ENCODE measurements at places on chromosomes 2 and 18.

GRCh38 chr2:223114170-223114569 is 62.2 kb downstream of the KCNE4 start:
- no peak for DNase-seq

DNA sequence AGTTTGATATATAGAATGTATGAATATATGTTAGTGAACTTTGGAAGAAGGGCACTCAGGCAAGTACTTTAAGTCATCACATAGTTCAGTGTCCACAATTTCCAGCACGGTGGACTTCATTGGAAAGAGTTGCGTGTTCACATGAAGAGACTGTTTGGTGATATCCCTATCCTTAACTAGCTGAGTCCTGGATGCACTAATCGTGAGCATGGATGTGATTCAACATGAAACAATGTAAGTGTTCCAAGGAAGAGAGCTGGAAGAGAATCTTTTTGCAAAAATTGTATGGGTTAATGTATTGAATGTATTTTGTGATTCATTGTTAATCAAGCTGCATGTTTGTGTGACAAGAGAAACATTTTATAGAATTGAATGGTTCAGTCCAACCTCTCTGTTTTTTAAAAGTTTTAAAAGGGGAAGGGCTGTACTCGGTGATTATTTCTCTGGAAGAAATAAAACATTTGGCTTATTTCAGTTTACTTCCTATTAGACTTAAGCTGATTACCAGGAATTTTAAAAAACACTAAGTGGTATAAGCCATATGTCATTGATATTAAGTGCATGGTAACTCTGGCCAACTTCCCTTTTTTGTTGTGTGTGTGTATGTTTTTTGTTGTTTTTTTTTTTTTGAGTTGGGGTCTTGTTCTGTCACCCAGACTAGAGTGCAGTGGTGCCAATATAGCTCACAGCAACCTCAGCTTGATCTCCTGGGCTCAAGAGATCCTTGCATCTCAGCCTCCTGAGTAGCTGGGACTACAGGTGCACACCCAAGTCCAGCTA is 8.6 kb downstream of the XRCC5 start:
- DNase-seq: no peak

GRCh38 chr2:159455330-159455918 is 160.9 kb downstream of the BAZ2B start:
- DNase-seq: no peak

- no peak for DNase-seq
Measured at GRCh38 chr2:24855022-24855622, 61.9 kb downstream of the CENPO start.

- no peak for DNase-seq
Measured at GRCh38 chr2:217793566-217794132, 209.1 kb downstream of the TNS1 start.

DNA sequence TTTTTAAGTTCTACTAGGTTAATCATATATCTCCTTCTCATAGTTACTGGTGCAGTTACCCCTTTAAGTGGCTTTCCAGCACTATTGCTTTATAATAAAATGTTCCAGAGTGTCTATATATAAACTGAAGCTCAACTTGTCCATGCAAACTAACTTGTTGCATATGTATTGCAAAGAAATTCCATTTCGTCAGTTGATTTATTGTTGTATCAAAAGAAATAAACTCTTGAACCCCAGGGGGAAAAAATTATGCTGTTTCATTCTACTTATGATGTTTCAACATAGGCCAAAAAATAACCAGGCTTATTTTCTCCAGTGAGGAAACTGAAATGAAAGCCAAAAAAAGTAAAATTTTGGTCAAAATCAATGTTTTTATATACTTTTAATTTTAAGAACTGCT is 491.9 kb downstream of the NR4A2 start:
- no peak for DNase-seq

DNA sequence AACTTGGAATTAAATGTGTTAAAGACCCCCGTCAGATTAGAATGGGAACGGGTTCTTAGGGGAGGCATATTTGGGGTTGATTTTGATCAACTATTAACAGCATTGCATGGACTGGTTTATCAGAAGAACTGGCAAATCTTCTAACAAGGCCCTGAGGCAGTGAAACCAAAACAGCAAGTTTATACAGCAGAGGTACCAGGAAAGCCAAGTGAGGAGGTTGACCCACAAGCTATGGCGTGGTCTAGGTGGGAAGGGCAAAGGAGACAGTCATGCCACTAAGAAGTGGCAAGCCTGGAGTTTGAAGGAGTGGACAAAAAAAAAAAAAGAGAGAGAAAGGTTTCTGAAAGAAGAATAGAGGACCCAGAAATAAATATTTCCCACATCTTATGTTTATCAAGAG is 187.0 kb downstream of the MREG start:
- no peak for DNase-seq
